ENCODE measurements at places on chromosomes 3 and 15.

GRCh38 chr3:150351398-150351797 lies 56.7 kb upstream of the TSC22D2 start:
- no peak for DNase-seq

GRCh38 chr15:63834500-63835210 lies 907 bp upstream of the HERC1 start:
- DNase-seq = no peak

GRCh38 chr15:66101715-66102395 lies 151.7 kb downstream of the MEGF11 start:
- DNase-seq = no peak

- DNase-seq = no peak
These were observed 13.3 kb downstream of the GRAMD2A start for GRCh38 chr15:72184165-72184811.

DNA sequence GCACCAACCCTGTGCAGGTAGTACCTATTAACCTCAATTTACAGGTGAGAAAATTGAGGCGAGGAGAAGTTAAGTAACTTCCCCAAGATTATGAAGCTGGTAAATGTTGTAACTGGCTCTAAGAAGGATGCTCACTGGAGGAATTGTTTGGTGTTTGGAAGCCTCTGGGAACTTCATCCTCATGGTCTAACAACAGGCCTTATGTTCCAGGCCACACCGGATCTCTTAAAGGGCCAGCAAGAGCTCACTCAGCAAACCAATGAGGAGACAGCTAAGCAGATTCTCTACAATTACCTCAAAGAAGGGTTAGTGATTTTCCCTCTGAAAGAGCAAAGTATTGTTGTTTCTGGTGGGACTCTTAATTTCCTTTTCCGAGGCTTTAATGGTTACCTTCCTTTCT lies 63.9 kb downstream of the CGNL1 start:
- no peak for DNase-seq
